Tibial artery (tissue), 4 donors: ENCODE measurements at places on chromosomes 11 and 22.

DNA sequence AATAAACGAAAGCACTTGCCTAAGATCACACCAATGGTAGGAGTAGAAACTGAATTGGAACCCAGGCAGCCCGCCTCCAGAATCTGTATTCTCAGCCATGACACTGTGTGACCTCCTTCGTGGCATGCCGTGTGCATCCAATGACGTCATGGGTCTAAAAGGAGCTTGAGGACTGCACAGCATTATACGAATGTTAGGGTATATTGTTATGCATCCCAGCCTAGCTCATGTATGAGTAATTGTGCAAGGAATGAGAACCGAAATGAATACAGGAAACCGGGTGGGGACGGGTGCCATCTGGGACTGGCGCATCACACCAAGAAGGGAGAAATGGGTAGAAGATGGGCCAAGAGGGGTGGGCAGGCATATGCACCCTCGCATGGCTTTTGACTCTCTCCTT is 12.3 kb upstream of the IGSF9B start:
- H3K4me1 ChIP-seq = peaks cover 32% of the 10 kb centered on the region
- H3K27me3 ChIP-seq = peaks cover 24% of the 10 kb centered on the region
- no peaks in the 10 kb centered on the region for H3K36me3 ChIP-seq
- no peak for DNase-seq
- H3K4me3 ChIP-seq = no peak overlapping the region

DNA sequence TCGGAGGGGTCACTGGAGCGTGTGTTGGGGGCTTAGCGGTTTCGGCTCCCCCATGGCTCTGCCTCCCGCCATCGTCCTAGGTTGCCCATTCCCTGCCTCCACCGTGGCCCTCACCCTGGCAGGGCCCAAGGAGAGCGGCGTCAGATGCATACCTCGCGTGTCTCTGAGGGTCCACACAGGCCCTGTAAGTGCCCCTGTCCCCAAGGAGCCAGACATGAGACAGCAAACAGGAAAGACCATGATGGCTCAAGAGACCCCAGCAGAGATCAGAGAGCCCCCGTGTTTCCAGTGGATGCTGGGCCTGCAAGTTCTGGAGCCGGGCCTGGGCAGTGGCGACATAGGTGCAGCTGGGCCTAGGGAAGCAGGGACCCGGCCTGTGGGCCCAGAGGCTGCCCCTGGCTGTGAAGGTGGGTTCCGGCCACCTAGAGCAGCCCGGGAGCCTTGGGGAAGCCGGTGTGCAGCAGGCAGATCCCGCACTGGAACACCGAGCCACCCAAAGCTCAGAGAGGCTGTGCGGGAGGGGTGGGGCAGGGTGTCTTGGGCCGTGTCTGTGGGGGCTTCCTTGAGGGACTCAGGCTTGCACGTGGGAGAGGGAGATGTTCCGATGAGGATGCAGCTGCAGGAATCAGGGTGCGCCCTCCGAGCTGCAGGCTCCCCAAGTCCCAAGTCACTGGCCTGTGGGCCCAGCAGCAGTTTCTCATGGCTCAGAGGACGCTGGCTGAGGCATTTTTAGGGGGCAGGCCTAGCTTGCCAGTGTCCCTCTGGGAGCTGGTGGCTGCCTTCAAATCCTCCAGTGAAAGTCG is 126.4 kb downstream of the KCNQ1OT1 start:
- no peak overlapping the region for H3K4me3 ChIP-seq
- peak; percentile 60 for DNase-seq
- no peaks in the 10 kb centered on the region for H3K27me3 ChIP-seq

DNA sequence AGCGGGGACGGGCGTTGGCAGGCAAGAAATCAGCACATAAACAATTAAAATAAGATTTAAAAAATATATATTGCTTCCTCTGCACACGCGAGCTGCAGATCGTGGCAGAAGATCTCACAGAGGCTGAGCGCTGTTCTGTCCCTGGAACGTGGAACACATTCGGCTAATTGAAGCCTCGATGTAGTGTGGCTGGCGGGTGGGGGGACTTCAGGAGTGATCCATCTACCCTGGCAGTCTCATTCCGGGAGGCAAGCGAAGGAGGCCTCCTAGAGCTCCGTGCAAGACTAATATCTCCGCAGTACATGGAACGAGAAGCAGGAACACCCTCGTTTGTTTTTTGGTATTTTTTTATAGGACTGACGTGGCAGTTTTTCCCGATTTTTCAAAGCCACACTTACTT is 402.4 kb downstream of the MN1 start:
- no peaks in the 10 kb centered on the region for H3K27me3 ChIP-seq
- no peak overlapping the region for H3K27ac ChIP-seq
- no peaks in the 10 kb centered on the region for H3K36me3 ChIP-seq
- H3K4me1 ChIP-seq = no peaks in the 10 kb centered on the region

DNA sequence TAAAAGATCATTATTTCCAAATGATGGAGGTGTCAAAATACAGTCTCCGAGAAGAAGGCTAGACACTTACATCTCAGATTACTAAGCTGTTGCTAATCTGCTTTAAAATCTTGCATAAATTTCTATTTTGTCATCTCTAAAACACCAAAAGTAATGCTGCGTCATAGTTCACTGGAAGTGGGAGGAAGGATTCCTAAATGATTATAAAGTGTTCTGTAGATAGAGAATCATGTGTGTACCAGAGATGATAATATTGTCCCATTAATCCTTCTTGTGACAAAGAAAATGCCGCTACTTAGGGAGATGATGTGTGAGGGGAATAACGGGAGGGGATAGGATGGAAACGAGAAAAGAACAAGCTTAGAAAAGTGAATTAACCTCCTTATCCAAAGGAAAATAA is 268.6 kb downstream of the JRKL start:
- no peak for DNase-seq
- no peaks in the 10 kb centered on the region for H3K4me1 ChIP-seq
- no peaks in the 10 kb centered on the region for H3K27me3 ChIP-seq
- no peak overlapping the region for H3K27ac ChIP-seq

DNA sequence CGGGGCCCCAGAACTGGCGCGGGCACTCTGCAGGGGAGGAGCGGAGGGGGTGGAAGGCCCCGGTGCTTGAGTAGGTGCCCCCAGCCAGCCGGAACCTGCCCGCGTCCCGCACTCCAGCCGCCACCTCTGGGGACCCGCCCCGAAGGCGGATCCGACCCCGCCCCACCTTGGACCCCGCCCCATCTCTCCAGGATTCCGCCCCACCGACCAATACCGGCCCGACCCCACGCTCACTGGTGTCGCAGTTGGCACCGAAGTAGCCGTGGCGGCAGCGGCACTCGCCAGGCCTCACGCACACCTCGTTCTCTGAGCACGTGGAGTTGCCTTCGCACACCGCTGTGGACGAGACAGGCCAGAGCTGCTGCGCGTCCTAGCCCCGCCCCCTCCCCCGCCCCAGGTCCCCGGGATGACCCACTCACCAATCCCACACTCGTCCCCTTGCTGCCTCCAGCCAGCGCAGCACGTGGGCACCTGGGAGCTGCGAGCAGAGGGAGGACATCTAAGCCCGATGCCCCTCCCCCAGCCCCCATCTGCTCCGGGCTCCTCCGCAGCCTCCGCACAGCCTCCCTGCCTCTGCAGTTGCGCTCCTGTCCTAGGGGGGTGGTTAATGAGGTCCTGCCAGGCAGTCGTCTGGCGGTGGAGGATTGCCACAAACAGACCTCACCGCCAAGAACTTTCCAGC is 6.0 kb downstream of the SCARF2 start:
- no peaks in the 10 kb centered on the region for H3K4me1 ChIP-seq
- DNase-seq = peak; percentile 65
- no peak overlapping the region for H3K27ac ChIP-seq
- no peaks in the 10 kb centered on the region for H3K27me3 ChIP-seq
- no peak overlapping the region for H3K4me3 ChIP-seq

DNA sequence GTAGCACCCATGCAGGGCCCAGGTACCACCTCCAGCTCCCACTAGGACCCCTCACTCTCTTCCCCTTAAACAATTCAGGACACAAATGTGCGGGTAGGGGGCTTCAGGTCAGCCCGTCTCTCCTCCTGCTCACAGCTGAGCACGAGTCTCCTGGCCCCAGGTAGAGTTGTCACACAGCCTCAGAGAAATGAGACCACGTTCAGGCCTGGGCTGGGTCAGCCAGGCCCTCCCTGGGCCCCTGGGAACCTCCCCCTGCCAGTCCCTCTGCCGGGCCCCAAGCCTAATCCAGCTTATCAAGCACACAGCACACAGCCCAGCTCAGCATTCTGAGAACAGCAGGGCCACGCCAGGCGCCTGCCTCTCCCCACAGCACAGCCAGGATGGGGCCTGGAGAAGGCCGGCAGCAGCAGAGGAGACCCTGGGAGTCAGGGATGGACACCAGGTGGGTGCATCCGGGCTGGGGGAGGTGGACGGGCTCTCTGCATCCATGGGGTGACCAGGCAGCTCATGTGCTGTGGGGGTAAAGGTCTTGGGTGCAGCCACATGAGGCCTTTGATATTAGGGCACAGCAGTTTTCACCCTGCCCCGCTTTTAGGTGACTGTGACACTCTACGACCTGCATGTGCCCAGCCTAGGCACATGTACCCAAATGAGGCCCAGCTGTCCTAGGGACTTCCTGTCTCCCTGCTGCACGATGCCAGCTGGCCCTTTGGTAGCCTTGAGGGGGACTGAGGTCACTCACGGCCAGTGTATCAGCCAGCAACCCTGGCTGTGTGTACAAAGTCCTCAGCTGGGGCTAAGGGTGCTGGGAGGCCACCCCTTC is 87.0 kb downstream of the MORC2 start:
- H3K4me3 ChIP-seq = no peak overlapping the region
- H3K36me3 ChIP-seq = no peaks in the 10 kb centered on the region
- H3K27ac ChIP-seq = no peak overlapping the region
- no peaks in the 10 kb centered on the region for H3K4me1 ChIP-seq
- no peak for DNase-seq

DNA sequence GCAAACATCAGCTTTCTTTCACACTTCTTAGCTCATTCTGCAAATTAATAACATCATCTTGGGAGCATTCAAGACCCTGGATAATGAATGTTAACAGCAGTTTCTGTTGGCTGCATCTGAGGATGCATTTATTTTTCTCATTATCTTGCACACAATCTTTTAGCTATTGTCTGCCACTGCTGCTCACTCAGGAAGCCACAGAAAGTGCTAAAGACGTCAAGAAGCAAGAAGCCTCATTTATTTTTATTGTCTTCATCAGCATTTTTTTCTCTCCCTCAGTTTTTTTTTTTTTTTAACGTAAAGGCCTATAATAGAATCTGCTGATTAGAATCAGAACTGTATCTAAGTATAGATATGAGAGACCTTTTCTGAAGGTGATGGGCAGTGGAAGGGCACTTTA is 1339.4 kb downstream of the FAM181B start:
- H3K4me3 ChIP-seq = no peak overlapping the region
- no peaks in the 10 kb centered on the region for H3K27me3 ChIP-seq
- H3K4me1 ChIP-seq = no peaks in the 10 kb centered on the region
- no peaks in the 10 kb centered on the region for H3K36me3 ChIP-seq

GRCh38 chr22:43109511-43109910 is 1.0 kb upstream of the BIK start:
- H3K36me3 ChIP-seq = no peaks in the 10 kb centered on the region
- H3K4me1 ChIP-seq = peaks cover 5% of the 10 kb centered on the region
- H3K27ac ChIP-seq = no peak overlapping the region
- no peak for DNase-seq

DNA sequence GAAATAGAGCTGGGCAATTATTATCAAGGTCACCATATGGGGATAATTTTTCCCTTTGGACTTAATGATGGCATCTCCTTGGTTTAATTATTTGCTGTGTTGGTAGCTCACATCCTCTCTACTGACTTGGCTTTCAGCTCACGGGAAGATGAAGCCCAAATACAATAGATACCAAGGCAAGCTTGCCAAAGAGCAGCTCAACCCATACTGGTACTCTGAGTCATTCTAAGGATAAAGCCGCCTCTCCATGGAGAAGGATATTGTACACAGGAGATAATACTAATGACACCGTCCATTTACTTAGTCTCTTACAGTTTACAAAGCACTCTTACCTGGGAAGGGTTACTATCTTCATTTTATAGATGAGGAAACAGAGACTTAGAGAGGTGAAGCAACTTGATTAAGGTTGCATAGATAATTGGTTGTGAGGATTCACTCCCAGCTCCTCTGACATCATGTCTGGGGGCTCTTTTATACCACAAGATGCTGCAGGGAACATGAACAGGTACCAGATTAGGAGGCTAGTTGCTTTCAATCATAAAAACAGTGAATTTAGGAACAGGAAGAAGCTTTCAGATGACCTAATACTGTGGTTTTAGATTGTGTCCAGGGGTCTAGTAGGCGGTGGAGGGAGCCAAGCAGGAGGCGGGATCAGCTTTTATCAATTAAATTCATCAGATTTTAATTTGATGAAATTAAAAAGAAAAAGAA is 48.3 kb upstream of the PICALM start:
- no peak overlapping the region for H3K4me3 ChIP-seq
- H3K27ac ChIP-seq = no peak overlapping the region
- H3K4me1 ChIP-seq = no peaks in the 10 kb centered on the region
- DNase-seq = no peak
- no peaks in the 10 kb centered on the region for H3K27me3 ChIP-seq
- no peaks in the 10 kb centered on the region for H3K36me3 ChIP-seq

DNA sequence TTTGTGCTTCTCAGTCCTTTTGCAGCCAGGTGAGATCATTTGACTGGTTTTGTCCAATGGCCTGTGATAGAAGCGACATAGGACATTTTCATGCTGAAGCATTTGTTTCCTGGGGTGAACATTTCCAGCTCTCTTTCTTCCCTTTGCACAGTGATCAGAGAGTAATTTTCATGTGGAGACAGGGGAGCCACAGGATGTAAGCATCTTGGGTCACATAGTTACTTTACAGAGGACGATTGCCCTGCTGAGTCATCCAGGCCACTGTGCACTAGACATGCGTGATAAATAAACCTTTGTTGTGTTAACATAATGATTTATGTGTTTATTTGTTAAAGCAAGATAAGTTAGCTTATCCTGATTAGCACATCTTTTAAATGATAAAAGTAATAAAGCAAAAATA is 263.5 kb upstream of the CCDC179 start:
- H3K27ac ChIP-seq = no peak overlapping the region
- H3K4me1 ChIP-seq = peaks cover 18% of the 10 kb centered on the region
- no peak for DNase-seq
- H3K27me3 ChIP-seq = no peaks in the 10 kb centered on the region
- H3K36me3 ChIP-seq = no peaks in the 10 kb centered on the region

DNA sequence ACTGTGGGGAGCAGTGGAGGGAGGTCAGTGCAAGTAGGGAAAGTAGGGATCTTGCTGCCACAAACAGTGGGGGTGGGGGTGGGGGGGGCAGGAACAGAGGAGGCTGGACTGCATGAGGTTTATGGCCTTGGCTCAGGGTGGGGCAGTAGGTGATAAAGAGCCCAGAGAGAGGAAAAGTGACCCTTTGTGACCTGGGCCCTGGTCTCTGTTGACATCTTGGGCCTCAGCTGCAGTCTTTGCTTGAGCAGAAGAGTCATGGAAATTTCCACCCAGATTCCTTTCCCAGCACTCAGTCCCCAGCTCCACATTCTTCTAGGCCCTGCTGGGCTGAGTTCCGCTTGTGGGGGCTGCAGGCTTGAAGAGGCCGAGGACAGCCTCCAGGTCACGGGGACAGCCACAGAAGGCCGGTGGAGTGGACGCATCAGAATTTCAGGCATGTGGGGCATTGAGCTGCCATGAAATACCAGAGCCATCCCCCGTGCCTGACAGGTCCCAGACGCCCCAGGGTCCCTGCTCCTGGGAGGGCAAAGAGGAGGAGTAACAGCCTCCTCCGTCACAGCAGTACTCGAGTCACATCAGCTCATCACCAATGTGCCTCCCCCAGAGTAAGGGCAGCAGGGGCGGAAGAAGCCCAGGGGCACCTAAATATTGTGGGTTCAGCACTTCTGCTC is 9.7 kb upstream of the MALAT1 start:
- peak; percentile 54 for DNase-seq
- peak overlapping the region; percentile 0 for H3K4me3 ChIP-seq
- no peaks in the 10 kb centered on the region for H3K36me3 ChIP-seq
- peaks cover 20% of the 10 kb centered on the region for H3K4me1 ChIP-seq
- H3K27ac ChIP-seq = peak overlapping the region; percentile 97
